Glutamatergic neuron (in vitro differentiated cells): ENCODE measurements at places on chromosomes 6 and 20. TPM values are rescaled to one million over a fixed set of nuclear protein-coding genes. Genes with fewer than 3 reads are reported as not detected.

GRCh38 chr20:44742304-44743079, 3.2 kb upstream of the KCNK15 start:
- DNase-seq: no peak

DNA sequence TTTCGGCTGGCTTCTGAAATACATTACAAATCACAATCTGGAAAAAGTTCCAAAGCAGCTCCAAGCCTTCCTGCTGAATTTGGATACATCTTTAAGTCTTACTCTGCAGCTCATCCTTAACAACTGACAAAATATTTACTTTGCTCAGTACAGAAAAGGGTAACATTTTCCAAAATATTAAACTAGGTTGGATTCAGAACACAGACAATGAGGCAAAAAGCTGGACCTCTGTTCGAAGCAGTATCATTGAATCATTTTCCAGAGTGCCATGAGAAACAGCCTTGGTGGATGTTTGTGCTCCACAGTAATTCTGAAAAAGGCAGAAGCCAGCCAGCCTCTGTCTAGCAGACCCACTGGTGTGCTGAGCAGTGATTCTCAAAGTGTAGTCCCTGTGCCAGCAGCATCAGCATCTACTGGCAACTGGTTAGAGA, 162.1 kb downstream of the AIG1 start:
- DNase-seq: no peak

DNA sequence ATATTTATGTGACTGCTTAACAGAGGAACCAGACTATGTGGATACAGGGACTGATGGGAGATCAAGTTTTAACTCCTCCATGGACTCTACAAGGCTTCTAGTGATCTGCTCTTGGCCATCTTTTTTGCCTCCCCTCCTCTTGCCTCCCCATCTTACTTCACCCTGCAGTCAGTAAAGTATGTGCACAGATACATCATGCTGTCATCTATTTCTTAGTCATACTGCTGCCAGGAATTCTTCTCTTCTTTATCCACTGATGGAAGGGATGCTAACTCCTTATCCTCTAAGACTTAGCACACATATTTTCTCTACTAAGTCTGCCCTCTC, 27.6 kb upstream of the FAM83C start:
- DNase-seq: no peak

DNA sequence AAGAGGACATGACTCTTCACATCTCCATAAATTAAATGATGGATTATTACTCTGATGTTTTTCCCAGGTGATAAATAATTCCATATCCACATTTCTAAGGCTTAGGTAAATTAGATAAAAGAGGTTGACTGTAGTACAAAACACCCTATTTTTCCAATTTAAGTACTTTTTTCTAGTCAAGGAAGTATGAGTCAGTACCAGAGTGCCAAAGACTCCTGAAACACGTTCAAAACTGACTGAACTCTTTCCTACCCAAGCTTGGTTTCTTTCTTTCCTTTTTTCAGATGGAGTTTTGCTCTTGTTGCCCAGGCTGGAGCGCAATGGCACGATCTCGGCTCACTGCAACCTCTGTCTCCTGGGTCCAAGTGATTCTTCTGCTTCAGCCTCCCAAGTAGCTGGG, 85.0 kb downstream of the DOK5 start:
- no peak for DNase-seq

Gene EEF1A2
- total RNA-seq: 55.3 TPM

Gene PRR18
- total RNA-seq: not detected
